GM12865 (cell line): ENCODE measurements at places on chromosomes 4 and X.
A peak's percentile ranks its signal among the peaks of the same experiment; 100 is the strongest.

DNA sequence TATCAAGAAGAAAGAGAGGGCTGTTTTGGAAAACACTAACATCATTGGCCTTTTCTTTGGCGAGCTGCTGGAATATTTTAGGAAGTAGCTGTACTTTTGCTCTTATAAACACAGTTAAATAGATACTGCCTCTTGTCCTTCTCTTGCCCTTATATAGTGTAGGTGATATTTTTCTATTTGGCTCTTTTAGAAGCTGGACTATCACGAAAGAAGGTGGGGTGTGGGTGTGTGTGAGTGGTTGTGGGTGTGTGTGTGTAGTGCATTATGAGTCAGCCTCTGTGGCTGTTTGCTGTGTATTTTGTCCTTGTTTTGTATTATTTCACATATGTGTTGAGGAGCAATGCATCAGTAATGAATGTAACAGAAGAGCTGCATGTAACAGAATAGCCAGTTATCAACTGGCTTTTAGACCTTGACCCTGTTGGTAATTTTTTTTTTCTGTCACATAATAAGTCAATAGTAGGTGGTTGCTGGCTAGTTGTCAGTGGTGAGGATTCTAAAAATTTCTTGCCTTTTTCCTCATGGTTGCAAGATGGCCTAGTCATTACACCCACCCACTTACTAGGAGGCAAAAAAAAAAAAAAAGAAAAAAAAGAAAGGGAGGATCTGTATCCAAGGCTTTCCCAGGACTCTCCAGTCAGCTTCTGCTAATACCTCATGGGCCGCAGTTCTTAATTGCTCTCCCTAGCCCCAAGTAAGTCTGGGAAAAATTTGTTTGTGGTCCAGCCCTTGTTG, 23.8 kb downstream of the ARHGAP10 start:
- peak; percentile 60 for DNase-seq

GRCh38 chrX:85244450-85245211, 840 bp downstream of the ZNF711 start:
- DNase-seq: no peak

DNA sequence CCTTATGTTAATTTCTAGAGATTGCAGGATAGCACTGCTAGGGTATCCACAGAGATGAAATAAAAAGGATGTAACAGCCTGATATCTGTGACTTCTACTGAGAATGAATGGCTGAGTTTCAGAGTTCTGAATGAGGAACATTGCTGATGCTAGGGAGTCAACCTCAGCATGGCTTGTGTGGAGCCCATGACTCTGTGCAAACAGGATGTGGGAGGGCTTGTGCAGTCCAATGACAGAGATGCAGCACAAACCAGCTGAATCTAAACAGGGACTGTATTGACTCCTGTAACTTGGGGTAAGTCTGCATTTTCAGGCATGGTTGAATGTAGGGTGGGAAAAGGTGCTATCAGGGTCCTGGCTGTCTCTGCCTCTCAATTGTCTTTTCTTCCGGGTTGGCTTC, 5.3 kb upstream of the RASL11B start:
- DNase-seq: no peak

DNA sequence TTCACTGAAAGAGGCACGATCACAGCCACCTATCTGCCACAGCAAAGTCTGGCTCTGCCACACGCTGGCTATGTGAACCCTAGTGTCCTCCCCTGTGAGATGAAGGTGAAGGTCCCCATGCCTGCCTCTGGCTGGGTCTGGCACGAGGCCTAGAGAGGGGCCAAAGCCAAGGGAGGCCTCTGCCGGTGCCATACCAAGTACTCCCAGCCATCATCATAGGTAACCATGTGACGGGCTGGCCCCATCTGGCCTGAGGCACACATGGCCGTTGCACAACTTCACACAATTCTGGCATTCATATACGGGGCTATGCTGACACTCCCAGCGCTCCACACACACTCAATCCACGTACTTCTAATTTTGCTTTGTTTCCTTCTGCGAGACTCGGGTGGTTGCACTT, 15.3 kb downstream of the NOP14 start:
- DNase-seq: no peak

DNA sequence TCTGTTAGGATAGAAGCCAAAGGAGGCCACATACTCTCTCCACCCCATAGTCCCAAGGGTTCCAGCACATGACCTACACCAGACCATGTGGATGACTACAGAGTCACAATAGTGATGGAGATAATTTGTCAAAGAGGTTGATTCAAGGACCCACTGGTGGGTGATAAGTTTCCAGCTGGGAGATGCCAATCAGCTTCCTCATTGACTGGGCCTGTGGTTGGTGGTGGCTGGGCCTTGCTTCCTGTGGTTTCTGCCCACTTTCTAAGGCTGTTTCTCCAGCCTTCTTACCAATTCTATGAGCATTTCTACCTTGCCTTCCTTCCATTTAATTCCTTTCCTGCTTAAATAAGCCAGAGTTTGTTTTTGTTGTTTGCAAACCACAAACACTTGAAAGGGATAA, 95.5 kb upstream of the CPEB2 start:
- no peak for DNase-seq

GRCh38 chr4:7778510-7779431, 160.9 kb downstream of the AFAP1 start:
- DNase-seq: no peak

GRCh38 chrX:1097328-1097727, 115.1 kb downstream of the CRLF2 start:
- no peak for DNase-seq

- no peak for DNase-seq
Observed at GRCh38 chrX:17160975-17161374, 214.0 kb upstream of the NHS start.

DNA sequence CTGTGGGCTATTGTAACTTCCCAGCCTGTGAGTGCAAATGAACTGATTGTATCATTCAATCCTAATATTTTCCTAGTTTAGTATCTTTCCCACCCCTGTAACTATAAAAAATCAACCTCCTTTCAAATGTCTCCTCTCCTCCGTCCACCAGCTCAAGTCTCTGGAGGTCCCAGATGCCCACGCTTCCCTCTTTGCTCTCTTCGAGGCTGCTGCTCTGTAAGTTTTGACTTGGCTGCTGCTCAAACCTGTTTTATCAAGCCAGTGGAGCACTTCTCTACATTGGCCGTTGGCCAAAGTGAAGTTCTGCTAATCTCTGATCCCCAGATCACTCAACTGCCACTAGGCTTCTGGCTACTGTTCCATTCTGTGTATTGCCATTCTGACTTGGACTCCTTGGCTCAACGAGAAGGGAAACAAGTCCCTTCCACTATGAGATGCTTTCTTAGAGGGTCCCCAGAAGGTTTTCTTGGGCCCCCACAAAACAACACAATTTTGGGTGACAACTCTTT, 60.7 kb upstream of the RAPGEF2 start:
- peak; percentile 25 for DNase-seq

GRCh38 chr4:150078579-150079080, 385 bp downstream of the DCLK2 start:
- no peak for DNase-seq

DNA sequence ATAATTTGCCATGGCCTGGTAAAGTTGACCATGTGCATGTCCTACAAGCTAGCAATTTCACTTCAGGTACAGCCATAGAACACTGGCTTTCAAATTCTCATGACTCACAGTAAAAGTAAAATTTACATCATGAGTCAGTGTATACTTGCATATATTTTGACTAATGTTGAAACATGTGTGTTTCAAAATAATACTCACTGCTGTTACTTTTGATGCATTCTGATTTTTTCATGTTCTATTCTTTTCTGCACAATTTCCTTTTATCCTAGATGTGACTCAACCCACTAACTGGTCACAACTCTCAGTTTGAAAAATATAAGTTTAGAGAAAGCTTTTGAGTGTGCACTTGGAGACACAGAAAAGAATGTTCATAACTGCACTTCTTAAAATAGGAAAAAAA, 365.7 kb downstream of the FGF13 start:
- no peak for DNase-seq

DNA sequence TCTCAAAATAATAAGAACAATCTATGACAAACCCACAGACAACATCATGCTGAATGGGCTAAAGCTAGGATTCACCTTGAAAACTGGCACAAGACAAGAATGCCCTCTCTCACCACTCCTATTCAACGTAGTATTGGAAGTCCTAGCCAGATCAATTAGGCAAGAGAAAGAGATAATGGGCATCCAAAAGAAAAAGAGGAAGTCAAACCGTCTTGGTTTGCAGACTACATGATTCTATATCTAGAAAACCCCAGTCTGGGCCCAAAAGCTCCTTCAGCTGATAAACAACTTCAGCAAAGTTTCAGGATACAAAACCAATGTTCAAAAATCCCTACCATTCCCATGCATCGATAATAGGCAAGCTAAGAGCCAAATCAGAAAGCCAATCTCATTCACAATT, 59.0 kb downstream of the CHM start:
- DNase-seq: no peak

DNA sequence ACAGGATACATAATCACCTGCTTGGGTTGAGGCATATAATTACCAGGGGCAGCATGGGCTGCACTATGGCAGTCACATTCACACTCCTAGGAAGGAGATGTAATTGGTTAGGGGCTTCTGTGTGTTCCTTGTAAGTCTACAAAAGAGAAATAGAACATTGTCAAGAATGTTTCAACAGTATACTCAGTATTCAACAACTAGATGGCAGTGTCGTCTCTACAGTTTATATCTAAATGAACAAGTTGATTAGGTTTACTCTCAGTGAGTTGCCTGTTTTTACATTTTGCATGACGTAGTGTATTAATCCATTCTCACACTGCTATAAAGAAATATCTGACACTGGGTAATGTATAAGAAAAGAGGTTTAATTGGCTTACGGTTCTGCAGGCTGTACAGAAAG, 50.5 kb upstream of the RAB33B start:
- DNase-seq: no peak

DNA sequence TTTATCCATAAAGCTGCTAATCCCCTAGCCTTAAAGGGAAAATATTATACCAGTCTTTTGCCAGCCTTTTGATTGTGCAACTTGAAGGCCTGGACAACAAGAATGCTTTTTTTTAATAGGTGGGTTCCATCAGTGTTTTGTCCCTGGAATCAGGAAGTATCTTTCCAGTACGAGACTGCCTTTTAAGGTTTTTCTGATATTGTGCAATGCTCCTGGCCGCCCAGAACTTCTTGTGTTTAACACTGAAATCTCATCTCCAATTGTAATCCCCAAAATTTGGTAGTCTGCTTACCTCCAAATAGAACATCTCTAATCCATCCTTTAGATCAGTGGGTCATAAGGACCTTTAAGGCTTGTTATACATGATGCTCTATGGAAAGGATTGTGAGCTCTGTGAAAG, 256.7 kb downstream of the NAF1 start:
- no peak for DNase-seq

DNA sequence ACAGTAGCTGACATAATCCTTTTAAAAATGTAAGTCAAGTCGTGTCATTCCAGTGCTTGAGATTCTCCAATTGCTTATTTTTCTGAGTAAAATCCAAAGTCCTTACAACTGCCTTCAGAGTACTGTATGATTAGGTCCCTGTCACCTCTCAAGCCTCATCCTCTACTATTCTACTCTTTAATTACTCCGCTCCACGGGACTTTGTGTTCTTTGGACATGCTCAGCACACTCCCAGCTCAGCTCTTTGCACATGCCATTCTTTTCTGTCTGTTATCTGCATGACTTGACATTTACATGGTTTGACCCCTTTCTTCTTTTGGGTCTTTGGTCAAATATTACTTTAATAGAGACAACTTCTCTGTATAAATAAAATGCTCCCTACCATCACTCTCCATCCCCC, 15.1 kb downstream of the FAM47E start:
- no peak for DNase-seq

DNA sequence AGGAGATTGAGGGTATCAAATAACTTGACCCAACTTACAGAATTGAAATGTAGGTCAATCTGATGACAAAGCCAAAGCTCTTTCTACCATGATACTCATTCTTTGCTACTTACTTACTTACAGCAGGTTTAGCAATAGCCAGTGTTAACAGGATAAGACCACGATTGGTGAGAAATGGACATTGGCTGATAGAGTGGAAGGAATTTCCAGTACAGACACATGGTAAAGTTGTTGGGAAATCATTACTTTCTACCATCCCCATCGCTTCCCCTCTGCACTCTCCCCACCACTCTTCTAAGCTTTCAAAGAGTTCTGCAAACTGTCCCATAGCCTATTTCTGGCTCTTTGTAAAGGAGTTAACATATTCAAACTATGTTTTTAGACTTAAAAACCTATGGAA, 119.7 kb downstream of the CHRNA9 start:
- no peak for DNase-seq

GRCh38 chr4:1416948-1417260, 10.7 kb upstream of the NKX1-1 start:
- DNase-seq: no peak

- DNase-seq: peak; percentile 86
Observed at GRCh38 chrX:9352694-9353411, 112.0 kb upstream of the TBL1X start.

- DNase-seq: no peak
Observed at GRCh38 chrX:45699158-45699557, 498.5 kb upstream of the DIPK2B start.

- no peak for DNase-seq
Observed at GRCh38 chrX:38992441-38993096, 191.3 kb downstream of the MID1IP1 start.

DNA sequence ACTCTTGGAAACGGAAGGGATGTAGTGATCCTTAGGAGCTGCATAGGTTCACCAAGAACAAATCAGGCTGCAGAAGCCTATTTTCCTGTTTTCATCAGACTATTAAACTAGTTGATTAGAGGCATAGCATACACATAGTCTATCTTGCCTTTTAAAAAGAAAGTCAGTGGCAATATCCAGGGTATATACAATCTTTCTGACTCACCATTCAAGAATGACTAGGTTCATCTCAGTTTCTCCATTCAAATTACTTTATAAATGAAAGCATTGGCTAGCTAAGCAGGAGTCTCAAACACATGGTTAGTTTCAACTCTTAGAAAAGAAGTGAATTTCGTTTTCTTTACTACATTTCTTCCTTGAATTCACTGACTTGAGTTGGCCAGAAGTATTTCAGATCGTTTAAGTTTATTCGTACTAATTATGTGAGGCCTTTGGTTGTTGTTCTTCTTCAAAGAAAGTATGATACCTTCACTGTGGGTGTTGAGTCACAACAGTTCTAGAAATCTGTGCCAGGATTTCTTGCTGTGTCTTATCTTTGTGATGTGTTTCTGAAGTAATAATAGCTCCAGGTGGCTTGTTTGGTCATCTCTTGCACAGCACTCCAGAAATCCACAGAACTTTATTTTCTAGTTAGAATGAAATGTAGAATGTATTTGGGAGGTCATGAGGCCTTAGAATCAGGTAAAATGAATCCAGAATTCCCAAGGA, 88.2 kb downstream of the AWAT2 start:
- DNase-seq: peak; percentile 0

- DNase-seq: no peak
Observed at GRCh38 chr4:158538911-158539310, 17.2 kb downstream of the RXFP1 start.

- DNase-seq: no peak
Observed at GRCh38 chr4:143384381-143384994, 47.8 kb downstream of the GAB1 start.
